ENCODE measurements at places on chromosomes 3 and 15. TPM values are rescaled to one million over a fixed set of nuclear protein-coding genes. Genes with fewer than 3 reads are reported as not detected.

GOLGA6D gene
- polyA plus RNA-seq = not detected

LPP gene
- polyA plus RNA-seq = 24.8 TPM

THAP10 gene
- polyA plus RNA-seq = not detected

- peaks cover 21% of the 10 kb centered on the region for H3K36me3 ChIP-seq
- no peak for DNase-seq
- H3K27me3 ChIP-seq = no peaks in the 10 kb centered on the region
- H3K4me3 ChIP-seq = no peak overlapping the region
- H3K4me1 ChIP-seq = no peaks in the 10 kb centered on the region
These were observed 65.6 kb downstream of the SUMF1 start for GRCh38 chr3:4401441-4401840.

DNA sequence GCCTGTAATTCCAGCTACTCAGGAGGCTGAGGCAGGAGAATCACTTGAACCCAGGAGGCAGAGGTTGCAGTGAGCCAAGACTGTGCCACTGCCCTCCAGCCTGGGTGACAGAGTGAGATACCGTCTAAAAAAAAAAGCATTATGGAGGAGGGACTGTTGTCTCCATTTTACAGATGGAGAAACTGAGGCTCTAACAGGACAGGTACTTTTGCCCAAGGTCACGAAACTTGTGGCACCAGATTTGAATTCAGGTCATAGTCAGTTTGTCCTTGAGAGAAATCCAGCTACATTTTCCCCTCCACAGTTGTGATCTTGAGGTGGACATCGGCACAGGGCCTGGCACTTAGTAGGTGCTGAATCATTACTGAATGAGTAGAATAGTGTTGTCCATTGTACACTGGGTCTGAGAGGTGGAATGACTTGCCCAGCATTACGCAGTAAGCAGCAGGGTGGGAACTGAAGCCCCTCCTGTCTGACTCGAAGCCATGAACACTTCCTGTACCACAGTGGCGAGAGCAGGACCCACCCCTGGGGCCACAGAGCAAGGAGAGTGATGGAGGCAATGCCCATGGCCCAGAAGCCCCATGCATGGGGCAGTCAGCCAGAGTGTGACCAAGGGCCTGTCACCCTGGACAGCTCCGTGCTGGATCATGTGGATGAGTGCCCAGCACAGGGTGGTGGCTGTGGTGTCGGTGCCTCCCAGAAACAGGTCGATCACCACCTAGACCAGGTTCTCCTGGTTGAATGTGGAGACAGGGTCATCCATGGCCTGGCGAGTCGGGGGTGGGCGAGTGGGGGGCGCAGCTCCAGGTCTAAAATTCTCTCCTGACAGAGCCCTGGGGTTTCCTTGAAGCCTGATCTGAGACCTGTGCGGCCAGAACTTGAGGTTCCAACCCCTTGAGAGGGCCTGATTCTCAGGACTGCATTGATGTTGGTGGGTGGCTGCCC is 20.4 kb upstream of the PARL start:
- H3K27ac ChIP-seq = no peak overlapping the region
- no peaks in the 10 kb centered on the region for H3K4me1 ChIP-seq
- peaks cover 4% of the 10 kb centered on the region for H3K36me3 ChIP-seq
- no peak for DNase-seq
- H3K27me3 ChIP-seq = peaks cover 7% of the 10 kb centered on the region
- H3K4me3 ChIP-seq = no peak overlapping the region

GRCh38 chr3:184712248-184713039 is 580 bp upstream of the MAGEF1 start:
- H3K27me3 ChIP-seq = no peaks in the 10 kb centered on the region
- H3K27ac ChIP-seq = peak overlapping the region; percentile 95
- H3K4me3 ChIP-seq = peak overlapping the region; percentile 84
- peaks cover 28% of the 10 kb centered on the region for H3K4me1 ChIP-seq

SI gene
- not detected for polyA plus RNA-seq

- no peaks in the 10 kb centered on the region for H3K27me3 ChIP-seq
- peaks cover 21% of the 10 kb centered on the region for H3K36me3 ChIP-seq
- DNase-seq = no peak
- peaks cover 6% of the 10 kb centered on the region for H3K4me1 ChIP-seq
- no peak overlapping the region for H3K4me3 ChIP-seq
These were observed 21.6 kb downstream of the RLBP1 start for GRCh38 chr15:89199746-89200145.

GRCh38 chr15:96330064-96330449 is 443 bp upstream of the NR2F2 start:
- DNase-seq = no peak
- H3K4me3 ChIP-seq = no peak overlapping the region
- H3K27ac ChIP-seq = no peak overlapping the region
- peaks cover 18% of the 10 kb centered on the region for H3K4me1 ChIP-seq
- peaks cover 92% of the 10 kb centered on the region for H3K27me3 ChIP-seq

DNA sequence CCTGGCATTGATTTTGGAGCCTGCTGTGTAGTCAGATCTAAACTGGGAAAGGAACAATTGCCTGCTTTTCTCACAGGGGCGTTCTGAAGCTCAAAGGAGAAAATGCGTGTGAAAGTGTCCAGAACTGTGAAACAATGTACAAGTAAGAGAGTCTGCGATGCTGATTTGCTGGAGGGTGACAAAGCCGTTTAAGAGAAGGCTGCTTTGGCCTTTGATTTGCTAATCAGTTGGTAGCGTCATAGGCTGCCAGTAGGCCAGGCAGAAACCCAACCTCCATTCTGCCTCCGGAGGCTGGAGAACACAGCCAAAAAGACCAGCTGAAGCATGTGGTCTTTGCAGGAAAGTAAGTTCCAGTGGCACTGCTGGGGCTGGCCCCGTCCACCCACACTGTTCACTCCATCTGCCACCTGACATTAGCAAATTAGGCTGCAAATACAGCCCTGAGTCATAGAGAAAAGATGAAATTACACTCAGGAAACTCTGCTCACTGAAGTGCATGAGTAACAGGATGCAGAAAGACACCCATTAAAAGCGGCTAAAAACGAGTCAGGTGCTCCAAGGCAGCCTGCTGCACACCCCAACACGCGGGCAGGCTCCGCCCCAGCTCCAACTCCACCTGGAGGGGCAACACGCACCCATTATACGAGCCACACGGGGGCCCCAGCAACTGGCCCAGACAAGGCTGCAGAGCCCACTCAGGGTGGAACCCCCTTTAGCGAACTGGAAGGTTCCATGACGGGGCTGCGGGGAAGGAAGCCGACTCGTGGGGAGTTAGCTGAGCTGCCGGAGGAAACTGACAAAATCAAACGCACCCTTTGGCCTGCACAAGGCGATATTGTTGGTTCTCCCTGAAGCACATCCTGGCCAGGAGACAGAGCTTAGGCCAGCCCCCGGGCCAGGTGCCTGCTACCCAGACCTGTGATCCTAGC is 31.6 kb downstream of the ZDHHC19 start:
- peaks cover 19% of the 10 kb centered on the region for H3K4me1 ChIP-seq
- DNase-seq = peak; percentile 71
- H3K4me3 ChIP-seq = peak overlapping the region; percentile 55
- no peaks in the 10 kb centered on the region for H3K27me3 ChIP-seq

DNA sequence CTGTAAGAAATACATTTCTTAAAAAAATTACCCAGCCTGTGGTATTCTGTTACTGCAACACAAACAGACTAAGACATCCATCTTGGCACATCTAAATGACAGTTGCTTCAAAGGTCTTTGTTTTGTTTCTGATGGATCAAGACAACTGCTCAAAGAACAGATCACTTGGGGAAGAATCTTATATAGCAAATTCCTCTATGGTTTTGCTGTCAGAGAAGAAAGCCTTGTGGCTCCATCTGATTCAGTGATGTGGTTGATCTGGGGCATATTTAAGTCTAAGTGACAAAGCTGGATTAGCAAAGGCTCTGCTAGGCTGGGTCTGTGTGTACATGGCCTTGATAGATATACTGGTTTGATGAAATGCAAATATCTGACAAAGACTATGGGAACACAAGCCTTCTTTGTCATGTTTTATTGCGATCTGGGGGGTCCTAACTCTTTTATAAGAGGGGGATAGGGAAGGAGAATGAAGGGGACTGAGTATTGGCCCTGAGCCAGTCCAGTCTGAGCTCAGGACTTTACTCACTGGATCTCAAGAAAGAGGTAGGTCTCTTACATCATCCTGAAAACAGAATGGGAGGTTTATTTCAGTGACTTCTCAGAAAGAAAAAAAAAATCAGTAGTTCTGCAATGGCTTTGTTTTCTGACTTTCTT is 14.3 kb upstream of the LIMD1 start:
- no peak overlapping the region for H3K4me3 ChIP-seq
- H3K36me3 ChIP-seq = no peaks in the 10 kb centered on the region
- H3K27me3 ChIP-seq = no peaks in the 10 kb centered on the region
- H3K27ac ChIP-seq = no peak overlapping the region
- DNase-seq = no peak

All from naive B cell (primary cell).